ENCODE measurements at places on chromosomes 4 and X.

DNA sequence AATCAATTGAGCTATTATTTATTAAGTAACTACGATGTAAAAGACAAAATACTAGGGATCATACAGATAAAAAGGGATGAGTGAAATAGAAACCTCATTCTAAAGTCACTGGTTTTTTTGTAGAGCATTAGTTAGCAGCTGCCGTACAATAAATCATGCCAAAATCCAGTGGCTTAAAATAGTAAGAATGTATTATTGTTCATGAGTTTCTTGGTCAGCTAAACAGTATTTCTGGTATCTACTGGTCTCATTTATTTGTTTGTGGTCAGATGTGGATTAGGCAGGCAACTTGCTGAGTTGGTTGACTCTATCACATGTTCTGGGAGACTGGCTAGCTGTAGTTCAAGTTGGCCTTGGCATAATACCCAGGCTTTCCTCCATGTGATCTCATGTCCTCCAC, 667.3 kb downstream of the GALNTL6 start:
- no peak for DNase-seq

- no peak for DNase-seq
These were observed 170.2 kb downstream of the PACRGL start for GRCh38 chr4:20870436-20870835.

- no peak for DNase-seq
These were observed 135.6 kb upstream of the TLL1 start for GRCh38 chr4:165737309-165737972.

DNA sequence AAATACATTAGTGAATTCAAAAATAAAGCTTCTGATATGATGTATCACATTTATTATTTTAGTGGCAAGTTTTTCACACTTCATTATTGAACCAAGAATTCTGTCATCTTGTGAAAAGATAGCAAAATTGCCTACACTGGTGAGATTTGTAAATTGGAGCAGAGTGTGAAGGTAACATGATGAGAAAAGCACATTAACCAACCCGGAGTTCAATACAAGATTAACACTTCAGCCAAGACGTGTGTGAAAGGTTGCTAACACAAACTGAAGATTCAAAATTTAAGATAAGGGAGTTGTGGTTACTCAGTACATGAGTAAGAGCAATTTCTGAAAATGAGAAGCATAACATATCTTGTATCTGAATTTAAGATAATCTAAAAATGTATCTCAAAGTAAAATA, 346.7 kb downstream of the PDHA2 start:
- no peak for DNase-seq

GRCh38 chr4:114364857-114365256, 233.8 kb upstream of the UGT8 start:
- no peak for DNase-seq

All from CD4-positive, alpha-beta T cell treated with Interleukin-6 at 100 ng/mL for 8 hours (primary cell).